ENCODE measurements at places on chromosomes 2 and 18. TPM values are rescaled to one million over a fixed set of nuclear protein-coding genes. Genes with fewer than 3 reads are reported as not detected.

Gene SNTG2
- 1.7 TPM for total RNA-seq

DNA sequence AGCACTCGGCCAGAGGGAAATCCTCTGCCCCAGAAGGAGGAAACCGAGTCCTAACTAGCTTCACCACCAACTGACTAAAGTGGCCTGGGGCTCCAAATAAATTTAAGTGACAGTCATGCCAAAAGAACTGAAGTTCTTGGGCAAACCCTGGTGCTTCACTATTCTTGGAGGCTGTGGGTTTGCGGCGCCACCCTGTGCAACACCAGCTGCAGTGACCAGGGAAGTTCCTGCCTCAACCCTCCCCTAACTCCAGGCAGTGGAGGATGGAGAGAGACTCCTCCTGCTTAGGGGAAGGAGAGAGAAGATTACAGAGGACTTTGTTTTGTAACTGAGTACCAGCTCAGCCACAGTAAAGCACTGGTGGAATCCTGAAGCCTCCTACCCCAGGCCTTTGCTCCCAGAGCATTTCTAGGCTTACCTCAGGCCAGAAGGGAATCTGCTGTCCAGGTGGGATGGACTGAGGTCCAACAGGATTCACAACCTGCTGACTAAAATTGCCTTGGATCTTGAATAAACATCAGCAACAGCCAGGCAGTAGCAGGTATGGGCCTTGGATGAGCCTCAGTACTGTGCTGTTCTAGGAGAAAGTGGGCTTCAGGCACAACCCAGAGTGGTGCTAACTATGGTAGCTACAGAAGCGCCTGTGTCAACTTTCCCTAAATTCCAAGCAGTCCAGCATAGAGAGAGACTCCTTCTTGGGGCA is 29.4 kb upstream of the BMP10 start:
- H3K27ac ChIP-seq = no peak overlapping the region
- no peak overlapping the region for H3K4me3 ChIP-seq

DNA sequence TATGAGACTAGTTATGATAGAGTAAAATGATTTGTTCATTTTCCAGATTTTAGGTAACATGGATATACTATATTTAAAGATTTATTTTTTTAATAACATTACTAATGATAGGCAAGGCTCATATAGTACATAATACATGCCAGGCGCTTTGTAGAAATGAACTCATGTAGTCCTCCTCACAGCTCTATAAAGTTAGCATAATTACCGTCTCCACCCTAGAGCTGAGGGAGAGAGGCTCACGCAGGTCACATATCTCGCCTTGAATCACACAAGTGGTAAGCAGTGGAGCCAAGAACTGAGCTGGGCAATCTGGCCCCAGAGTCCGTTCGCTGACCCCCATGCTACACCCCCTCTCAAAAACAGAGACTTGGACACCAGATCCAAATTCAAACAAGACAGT is 222.5 kb downstream of the FAM210A start:
- no peak overlapping the region for H3K27ac ChIP-seq
- no peak for DNase-seq
- peaks cover 17% of the 10 kb centered on the region for H3K4me1 ChIP-seq
- H3K36me3 ChIP-seq = no peaks in the 10 kb centered on the region
- H3K27me3 ChIP-seq = no peaks in the 10 kb centered on the region
- no peak overlapping the region for H3K4me3 ChIP-seq

GRCh38 chr18:350953-351572 is 83.2 kb upstream of the THOC1 start:
- H3K27ac ChIP-seq = no peak overlapping the region
- no peaks in the 10 kb centered on the region for H3K4me1 ChIP-seq
- no peaks in the 10 kb centered on the region for H3K36me3 ChIP-seq
- no peak for DNase-seq
- H3K4me3 ChIP-seq = no peak overlapping the region

GRCh38 chr2:105102963-105103421 is 65.1 kb downstream of the MRPS9 start:
- DNase-seq = no peak
- H3K27ac ChIP-seq = no peak overlapping the region
- H3K36me3 ChIP-seq = peaks cover 7% of the 10 kb centered on the region
- no peak overlapping the region for H3K4me3 ChIP-seq
- no peaks in the 10 kb centered on the region for H3K4me1 ChIP-seq

- no peaks in the 10 kb centered on the region for H3K4me1 ChIP-seq
- peak; percentile 19 for DNase-seq
- H3K27ac ChIP-seq = no peak overlapping the region
Observed at GRCh38 chr2:3604991-3605961, 10.4 kb downstream of the COLEC11 start.

DNA sequence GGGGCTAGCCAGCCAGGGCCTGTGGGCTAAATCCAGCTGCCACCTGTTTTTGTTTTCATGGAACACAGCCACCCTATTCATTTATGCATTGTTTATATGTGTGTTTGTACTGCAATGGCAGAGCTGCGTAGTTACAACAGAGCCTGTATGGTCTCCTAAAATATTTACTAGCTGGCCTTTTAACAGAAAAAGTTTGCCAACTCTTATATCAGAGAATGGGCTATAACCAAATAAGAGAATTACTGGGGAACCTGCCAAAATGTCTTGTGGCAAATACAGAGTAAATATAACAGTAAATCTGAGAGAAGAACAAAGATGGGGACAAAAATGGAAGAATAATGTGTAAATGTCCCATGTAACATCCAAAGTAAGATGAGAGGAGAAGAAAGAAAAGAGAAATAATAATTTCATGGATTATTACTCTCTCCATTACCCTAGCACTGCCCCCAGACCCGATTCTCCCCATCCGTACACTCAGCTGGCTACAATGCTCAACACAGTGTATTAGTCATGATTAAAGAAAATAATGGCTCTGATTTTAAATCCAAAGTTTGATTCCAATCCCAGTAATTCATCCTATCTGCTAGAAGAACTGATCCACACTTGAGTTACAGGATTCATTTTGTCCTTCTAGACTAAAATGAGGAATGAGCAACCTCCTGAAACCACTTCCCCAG is 249.3 kb downstream of the LRATD1 start:
- H3K4me1 ChIP-seq = no peaks in the 10 kb centered on the region
- H3K36me3 ChIP-seq = no peaks in the 10 kb centered on the region
- no peak for DNase-seq

DNA sequence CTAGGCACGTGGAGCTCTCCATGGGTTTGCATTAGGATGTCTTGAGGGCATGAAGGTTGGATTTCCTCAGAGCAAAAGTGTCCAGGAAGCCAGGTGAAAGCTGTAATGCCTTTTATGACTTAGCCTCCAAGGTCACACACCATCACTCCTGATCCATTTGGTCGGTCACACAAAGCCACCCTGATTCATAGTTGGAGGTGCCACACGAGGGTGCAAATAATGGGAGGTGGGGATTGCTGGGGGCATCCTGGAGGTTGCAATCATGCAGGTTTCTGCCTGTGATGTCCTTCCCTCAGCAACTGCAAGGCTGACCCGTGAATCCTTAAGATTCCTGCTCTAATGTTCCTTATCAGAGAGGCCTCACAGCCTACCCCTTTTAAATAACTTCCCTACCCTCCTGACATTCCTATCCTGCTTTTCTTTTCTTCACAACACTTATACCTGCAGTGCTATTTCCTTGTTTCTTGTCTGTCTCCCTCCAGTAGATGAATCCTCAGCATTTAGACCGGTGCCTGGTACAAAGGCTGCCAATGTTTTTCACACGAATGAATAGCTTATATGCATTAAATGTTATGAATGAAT is 97.1 kb downstream of the LIPG start:
- no peaks in the 10 kb centered on the region for H3K4me1 ChIP-seq
- no peak for DNase-seq
- no peak overlapping the region for H3K4me3 ChIP-seq
- H3K36me3 ChIP-seq = no peaks in the 10 kb centered on the region

GRCh38 chr18:33201509-33201926 is 239.0 kb downstream of the CCDC178 start:
- H3K4me3 ChIP-seq = no peak overlapping the region
- no peak for DNase-seq
- no peak overlapping the region for H3K27ac ChIP-seq
- no peaks in the 10 kb centered on the region for H3K27me3 ChIP-seq
- H3K4me1 ChIP-seq = no peaks in the 10 kb centered on the region

Gene FOXI3
- not detected for total RNA-seq

- no peak for DNase-seq
- H3K27ac ChIP-seq = no peak overlapping the region
- H3K36me3 ChIP-seq = no peaks in the 10 kb centered on the region
- H3K27me3 ChIP-seq = no peaks in the 10 kb centered on the region
- H3K4me1 ChIP-seq = no peaks in the 10 kb centered on the region
- H3K4me3 ChIP-seq = no peak overlapping the region
Observed at GRCh38 chr2:185227391-185227790, 511.2 kb upstream of the FSIP2 start.

Gene TLX2
- total RNA-seq = 0.37 TPM

Gene RNF103
- 14.6 TPM for total RNA-seq

Gene CTAGE1
- not detected for total RNA-seq

- no peaks in the 10 kb centered on the region for H3K36me3 ChIP-seq
- no peak overlapping the region for H3K27ac ChIP-seq
- no peak for DNase-seq
- H3K4me1 ChIP-seq = no peaks in the 10 kb centered on the region
- no peak overlapping the region for H3K4me3 ChIP-seq
- no peaks in the 10 kb centered on the region for H3K27me3 ChIP-seq
Observed at GRCh38 chr2:176234156-176234555, 35.1 kb upstream of the MTX2 start.

GRCh38 chr2:171702781-171703556 is 15.7 kb downstream of the DYNC1I2 start:
- H3K4me1 ChIP-seq = no peaks in the 10 kb centered on the region
- no peak overlapping the region for H3K27ac ChIP-seq
- H3K4me3 ChIP-seq = no peak overlapping the region
- H3K36me3 ChIP-seq = peaks cover 6% of the 10 kb centered on the region
- H3K27me3 ChIP-seq = no peaks in the 10 kb centered on the region
- no peak for DNase-seq

- peaks cover 30% of the 10 kb centered on the region for H3K36me3 ChIP-seq
- no peak for DNase-seq
- H3K4me1 ChIP-seq = no peaks in the 10 kb centered on the region
- no peak overlapping the region for H3K4me3 ChIP-seq
- no peak overlapping the region for H3K27ac ChIP-seq
Observed at GRCh38 chr2:69493268-69493667, 56.0 kb upstream of the NFU1 start.

- H3K27me3 ChIP-seq = no peaks in the 10 kb centered on the region
- DNase-seq = no peak
- H3K4me1 ChIP-seq = no peaks in the 10 kb centered on the region
- H3K36me3 ChIP-seq = no peaks in the 10 kb centered on the region
- H3K4me3 ChIP-seq = no peak overlapping the region
Observed at GRCh38 chr2:67752969-67753368, 309.8 kb downstream of the C1D start.

GRCh38 chr2:150640039-150640438 is 152.6 kb upstream of the RND3 start:
- DNase-seq = no peak
- no peak overlapping the region for H3K4me3 ChIP-seq
- no peaks in the 10 kb centered on the region for H3K4me1 ChIP-seq
- no peaks in the 10 kb centered on the region for H3K36me3 ChIP-seq
- no peaks in the 10 kb centered on the region for H3K27me3 ChIP-seq

Gene DSG1
- not detected for total RNA-seq

Gene XDH
- not detected for total RNA-seq

DNA sequence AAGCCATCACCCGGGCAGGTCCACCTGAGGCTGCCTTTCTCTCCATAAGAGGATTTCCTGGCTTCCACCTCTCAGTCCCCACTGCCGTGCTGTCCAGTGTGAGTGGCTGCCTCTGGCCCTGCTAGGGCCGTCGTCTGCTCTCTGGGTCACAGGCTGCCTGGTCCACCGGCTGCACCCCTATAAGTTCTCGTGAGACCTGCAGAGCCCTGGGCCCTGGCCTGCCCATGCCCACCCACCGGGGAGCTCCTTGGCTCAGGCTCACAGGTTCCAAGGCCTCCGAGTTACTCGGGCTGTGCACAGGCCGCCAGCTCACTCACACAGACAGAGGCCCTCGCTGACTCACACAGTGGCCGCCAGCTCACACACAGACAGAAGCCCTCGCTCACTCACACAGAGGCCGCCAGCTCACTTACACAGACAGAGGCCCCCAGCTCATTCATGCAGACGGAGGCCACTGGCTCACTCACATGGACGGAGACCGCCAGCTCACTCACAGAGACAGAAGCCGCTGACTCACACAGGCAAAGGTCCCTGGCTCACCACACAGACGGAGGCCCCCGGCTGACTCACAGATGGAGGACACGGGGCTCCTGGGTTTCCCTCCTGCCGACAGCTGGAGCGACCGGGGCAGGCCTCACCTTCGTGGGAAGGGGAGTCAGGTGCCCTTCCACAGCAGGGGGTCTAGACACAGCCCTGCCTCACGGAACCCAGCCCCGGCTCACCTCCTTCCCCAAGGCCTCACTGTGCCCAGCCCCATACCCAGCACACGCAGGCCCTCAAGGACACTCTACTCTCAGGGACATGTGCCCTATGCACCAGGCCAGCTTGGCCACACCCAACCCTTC is 334.1 kb upstream of the MYT1L start:
- no peaks in the 10 kb centered on the region for H3K36me3 ChIP-seq
- no peak overlapping the region for H3K27ac ChIP-seq
- H3K4me3 ChIP-seq = no peak overlapping the region
- H3K27me3 ChIP-seq = no peaks in the 10 kb centered on the region
- DNase-seq = no peak

DNA sequence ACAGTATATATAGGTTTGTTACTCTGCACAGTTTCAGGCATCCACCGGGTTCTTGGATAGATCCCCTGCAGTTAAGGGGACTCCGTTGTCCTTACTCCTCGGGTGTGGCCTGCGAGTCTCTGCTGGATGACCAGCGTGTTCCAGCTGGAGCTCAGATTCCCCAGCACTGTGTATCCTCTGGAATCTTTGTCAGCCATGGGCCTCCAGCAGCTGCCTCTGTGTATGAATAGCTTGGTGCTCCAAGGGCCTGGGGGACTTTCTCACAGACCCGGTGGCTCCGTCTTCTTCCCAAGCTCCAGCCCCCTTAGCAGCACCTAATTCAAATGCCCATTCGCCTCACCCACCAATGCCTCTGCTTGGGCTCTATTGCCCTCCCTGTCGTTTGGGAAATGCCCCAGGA is 6.3 kb downstream of the ANO7 start:
- no peak overlapping the region for H3K4me3 ChIP-seq
- no peaks in the 10 kb centered on the region for H3K36me3 ChIP-seq
- DNase-seq = no peak
- H3K4me1 ChIP-seq = no peaks in the 10 kb centered on the region

DNA sequence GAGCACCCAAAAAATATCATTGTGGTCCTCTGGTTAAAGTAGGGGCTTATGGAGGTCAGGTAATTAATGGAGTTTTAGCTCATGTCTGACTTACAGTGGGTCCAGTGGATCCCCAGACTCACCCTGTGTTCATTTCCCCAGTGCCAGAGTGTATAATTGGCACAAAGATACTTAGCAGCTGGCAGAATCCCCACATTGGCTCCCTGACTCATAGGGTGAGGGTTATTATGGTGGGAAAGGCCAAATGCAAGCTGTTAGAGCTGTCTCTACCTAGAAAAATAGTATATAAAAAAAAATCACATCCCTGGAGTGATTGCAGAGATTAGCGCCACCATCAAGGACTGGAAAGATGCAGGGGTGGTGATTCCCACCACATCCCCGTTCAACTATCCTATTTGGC is 1067.6 kb upstream of the ACVR2A start:
- no peak overlapping the region for H3K4me3 ChIP-seq
- H3K27ac ChIP-seq = no peak overlapping the region
- DNase-seq = no peak

Gene ABCB11
- total RNA-seq = not detected
